ENCODE measurements at places on chromosomes 2 and 18.

DNA sequence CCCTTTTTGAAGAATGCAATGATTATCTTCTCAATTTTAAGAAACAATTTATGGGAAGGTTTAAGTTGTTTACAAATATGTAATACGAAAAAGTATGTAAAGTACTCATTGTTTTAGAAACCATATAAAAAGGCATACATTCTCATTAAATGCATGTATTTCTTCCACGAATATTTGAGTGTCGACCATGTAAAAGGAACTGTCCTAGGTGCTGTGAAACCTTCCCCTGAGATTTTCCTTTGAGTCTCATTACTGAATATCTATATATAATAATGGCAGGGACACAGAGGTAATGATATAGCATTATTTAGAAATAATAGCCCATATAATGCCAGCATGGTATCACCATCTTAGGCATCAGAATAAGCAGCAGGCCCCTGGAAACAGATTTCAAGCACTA, 239.3 kb downstream of the ERBB4 start:
- DNase-seq: no peak

DNA sequence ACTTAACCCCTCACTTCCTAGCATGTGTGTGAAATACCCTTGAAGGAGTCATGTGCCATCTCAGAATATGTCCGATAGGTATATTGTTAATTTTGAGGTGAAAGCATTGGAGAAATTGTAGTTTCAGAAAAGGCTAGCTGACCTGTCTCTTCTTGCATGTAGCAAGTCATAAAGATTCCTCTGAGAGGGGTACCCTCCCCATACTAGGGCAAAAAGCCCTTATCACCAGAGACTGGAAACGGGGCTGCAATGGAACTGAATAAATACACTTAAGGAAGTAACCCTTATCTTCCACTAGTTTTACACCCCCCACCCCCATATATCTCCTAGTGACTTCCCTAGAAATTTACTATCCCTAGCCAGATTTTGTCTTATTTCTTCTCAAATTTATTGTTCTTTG, 1.8 kb upstream of the SF3B6 start:
- no peak for DNase-seq

DNA sequence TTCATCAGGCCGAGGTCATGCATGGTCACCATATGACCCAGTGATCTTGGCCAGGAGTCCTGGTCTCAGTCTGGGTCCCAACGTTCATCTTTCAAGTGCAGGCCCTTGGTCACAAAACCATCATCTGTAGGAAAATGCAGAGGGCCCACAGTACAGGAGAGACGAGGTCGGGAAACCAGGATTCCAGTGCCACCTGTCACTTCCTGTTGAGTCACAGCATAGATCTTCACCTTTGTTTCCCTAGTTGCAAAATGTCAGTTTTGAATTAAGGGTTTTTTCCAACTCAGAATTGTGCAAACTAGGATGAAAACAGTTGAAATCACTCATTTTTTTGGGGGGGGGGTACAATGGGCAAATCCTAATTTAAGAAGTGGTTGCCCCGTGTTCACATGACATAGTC, 162.2 kb downstream of the INSIG2 start:
- no peak for DNase-seq

DNA sequence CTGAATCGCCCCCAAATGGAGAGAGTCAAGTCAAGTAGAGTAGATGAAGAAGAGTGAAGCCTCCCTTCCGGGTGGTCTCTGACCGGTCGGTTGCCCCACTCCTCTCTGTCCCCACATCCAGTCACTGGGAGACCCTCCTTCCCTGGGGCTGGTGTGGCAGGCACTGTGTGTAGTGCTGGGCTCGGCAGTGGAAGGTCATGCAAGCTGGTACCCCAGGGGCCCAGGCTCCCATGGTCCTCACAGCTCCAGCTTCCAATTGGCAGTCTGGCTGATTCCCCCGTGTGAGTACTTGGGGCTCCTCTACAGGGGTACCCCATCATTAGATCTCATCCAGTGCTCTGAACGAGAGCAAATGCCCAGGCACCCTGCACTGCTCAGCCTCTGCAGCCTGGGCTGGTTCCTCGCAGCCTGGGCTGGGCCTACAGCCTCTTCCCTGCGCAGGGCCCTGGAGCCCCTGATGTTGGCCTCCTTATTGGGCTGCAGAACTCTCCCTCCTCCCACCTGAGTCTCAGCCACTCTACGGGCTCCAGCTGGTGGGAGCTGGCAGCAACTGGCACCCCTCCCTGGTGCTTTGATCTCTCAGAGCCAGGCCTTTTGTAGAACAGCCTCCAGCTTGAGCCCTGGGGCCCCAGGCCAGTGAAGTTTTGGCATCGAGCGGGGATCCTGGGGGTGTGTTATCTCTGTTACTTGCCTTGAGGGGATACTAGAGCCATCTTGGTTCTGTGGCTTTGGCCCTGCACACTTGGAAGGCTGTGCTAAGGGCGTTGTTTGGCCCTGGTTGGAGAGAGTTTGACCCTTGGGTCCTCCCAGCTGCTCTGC, 187.8 kb upstream of the HDAC4 start:
- DNase-seq: no peak

DNA sequence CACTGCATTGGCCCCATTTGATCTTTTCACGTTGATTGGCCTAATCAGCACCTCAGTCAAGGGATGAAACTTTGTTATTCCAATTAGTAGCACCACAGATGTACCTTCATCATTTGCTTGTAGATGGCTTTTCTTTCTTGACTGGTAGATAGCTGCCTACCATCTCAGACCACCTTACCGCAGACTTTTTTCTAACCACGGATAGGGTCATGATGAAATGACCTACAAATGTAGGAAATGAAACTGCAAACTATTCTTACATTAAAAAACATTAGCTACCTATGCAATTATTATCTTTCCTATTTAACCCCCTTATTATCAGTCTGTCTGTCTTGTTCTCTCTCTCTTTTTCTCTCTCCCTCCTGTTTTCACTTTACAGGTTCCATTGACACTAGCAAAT, 22.4 kb upstream of the SLC25A52 start:
- DNase-seq: no peak

Measured in osteoblast (primary cell).